ENCODE measurements at places on chromosomes 16 and 17.

DNA sequence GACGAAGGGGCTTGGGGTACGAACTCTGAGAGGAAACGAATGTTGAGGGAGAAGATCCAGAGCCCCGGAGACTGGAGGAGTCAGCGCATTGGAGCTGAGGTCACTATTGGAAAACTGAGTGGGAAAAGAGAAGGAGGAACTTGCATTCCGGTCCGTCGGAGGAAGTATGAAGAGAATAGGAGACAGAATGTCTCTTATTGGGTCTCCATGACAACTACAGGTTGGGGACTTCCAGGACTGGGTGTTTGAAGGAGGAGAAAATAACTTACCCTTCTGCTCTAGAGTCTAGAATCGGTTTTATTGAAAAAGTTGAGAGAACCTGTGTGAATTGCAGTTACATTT is 537 bp downstream of the GOSR1 start:
- H3K27me3 ChIP-seq = peaks cover 2% of the 10 kb centered on the region
- H3K36me3 ChIP-seq = peaks cover 10% of the 10 kb centered on the region
- peak overlapping the region; percentile 97 for H3K27ac ChIP-seq
- peak overlapping the region; percentile 98 for H3K4me3 ChIP-seq
- peaks cover 36% of the 10 kb centered on the region for H3K4me1 ChIP-seq
- DNase-seq = peak; percentile 11

GRCh38 chr16:86027373-86028126 is 128.6 kb downstream of the IRF8 start:
- no peaks in the 10 kb centered on the region for H3K36me3 ChIP-seq
- no peak overlapping the region for H3K4me3 ChIP-seq

- no peak overlapping the region for H3K27ac ChIP-seq
- H3K4me1 ChIP-seq = no peaks in the 10 kb centered on the region
- H3K4me3 ChIP-seq = no peak overlapping the region
- peaks cover 5% of the 10 kb centered on the region for H3K27me3 ChIP-seq
- no peaks in the 10 kb centered on the region for H3K36me3 ChIP-seq
- DNase-seq = no peak
Measured at GRCh38 chr16:67268136-67268579, 11.2 kb upstream of the PLEKHG4 start.

DNA sequence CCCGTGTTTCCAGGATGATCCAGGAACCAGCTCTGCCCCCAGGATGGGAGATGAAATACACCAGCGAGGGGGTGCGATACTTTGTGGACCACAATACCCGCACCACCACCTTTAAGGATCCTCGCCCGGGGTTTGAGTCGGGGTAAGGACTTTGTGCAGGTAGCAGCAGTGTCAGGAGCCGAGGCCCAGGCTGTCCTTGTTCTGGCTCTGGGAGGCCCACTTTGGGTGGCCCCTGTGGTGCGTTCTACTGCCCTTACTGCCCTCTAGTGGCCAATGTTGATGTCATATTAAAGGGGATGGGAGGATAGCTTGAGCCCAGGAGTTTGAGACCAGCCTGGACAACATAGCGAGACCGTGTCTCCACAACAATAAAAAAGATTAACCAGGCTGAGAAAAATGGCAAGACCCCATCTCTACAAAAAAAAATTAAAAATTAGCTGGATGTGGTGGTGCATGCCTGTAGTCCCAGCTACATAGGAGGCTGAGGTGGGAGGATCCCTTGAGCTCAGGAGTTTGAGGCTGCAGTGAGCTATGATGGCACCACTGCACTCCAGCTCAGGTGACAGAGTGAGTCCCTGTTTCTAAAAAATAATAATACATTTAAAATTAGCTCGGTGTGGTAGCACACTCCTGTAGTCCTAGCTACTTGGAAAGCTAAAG is 20.9 kb upstream of the CLEC18A start:
- H3K27me3 ChIP-seq = no peaks in the 10 kb centered on the region
- H3K4me3 ChIP-seq = no peak overlapping the region
- DNase-seq = peak; percentile 59
- H3K36me3 ChIP-seq = peaks cover 4% of the 10 kb centered on the region

GRCh38 chr17:77089124-77089490 is 51.7 kb upstream of the SEC14L1 start:
- peak overlapping the region; percentile 98 for H3K27ac ChIP-seq
- H3K4me3 ChIP-seq = peak overlapping the region; percentile 89
- H3K4me1 ChIP-seq = peaks cover 53% of the 10 kb centered on the region
- no peaks in the 10 kb centered on the region for H3K27me3 ChIP-seq
- H3K36me3 ChIP-seq = peaks cover 44% of the 10 kb centered on the region
- DNase-seq = peak; percentile 19

DNA sequence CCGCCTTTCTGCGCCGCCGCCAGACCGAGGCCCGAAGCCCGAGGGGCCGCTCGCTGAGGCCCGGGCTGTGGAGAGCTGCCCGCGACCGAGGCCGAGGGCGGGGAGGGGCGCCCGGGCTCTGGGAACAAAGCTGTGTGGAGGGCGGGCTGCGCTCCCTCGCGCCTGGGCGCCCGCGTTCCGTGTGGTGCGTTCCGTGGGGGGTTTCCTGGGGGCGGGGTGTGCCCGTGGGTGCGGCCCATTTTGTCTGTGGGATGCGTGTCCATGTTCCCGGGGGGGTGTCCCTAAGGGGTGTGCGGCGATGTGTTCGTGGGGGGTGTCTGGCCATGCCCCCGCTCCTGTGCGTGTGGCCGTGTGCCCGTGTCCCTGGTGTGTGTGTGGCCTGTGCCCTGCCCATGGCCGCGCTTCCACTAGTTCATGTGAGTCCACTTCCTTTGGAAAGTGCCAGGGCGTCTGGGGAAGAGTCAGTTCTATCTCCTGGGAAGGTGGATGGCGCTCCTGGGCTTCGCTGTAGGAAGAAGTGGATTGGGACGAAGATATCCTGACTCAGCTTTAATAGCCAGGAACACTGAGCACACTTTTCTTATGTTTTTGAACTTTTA is 520 bp downstream of the JPT2 start:
- H3K4me3 ChIP-seq = peak overlapping the region; percentile 95
- H3K27ac ChIP-seq = peak overlapping the region; percentile 79
- DNase-seq = peak; percentile 41
- H3K4me1 ChIP-seq = peaks cover 35% of the 10 kb centered on the region
- peaks cover 11% of the 10 kb centered on the region for H3K36me3 ChIP-seq
- no peaks in the 10 kb centered on the region for H3K27me3 ChIP-seq

- peak overlapping the region; percentile 92 for H3K27ac ChIP-seq
- H3K4me3 ChIP-seq = peak overlapping the region; percentile 41
Measured at GRCh38 chr17:80758481-80759376, 214.1 kb downstream of the RPTOR start.

DNA sequence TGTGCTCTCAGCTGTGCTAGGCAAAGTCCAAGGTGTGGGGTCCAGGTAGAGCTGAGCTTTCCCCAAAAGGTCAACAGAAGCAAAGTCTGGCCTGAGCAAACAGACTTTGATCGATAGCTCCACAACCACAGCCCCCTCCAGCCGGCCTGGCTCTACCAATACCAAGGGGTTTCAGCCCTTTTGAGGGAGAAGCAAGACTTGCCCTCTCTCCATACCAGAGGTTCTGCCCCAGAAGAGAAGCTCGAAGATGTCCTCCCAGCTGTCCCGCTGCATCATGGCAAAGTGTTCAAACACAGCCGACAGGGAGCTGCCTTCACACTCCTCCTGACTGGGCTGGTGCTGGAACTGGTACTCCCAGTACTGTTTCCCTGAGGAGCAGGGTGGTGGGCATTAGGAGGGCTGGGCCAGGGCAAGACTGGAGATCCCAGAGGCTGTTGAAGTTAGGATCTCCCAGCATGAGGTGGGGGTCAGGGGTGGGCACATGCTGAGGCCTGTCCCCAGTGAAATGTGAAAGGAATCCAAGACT is 1.7 kb downstream of the VTN start:
- peaks cover 17% of the 10 kb centered on the region for H3K4me1 ChIP-seq
- H3K36me3 ChIP-seq = peaks cover 7% of the 10 kb centered on the region
- no peaks in the 10 kb centered on the region for H3K27me3 ChIP-seq
- no peak overlapping the region for H3K4me3 ChIP-seq
- no peak for DNase-seq
- no peak overlapping the region for H3K27ac ChIP-seq

GRCh38 chr16:73848993-73849392 is 447.6 kb upstream of the PSMD7 start:
- H3K36me3 ChIP-seq = no peaks in the 10 kb centered on the region
- DNase-seq = no peak
- no peak overlapping the region for H3K27ac ChIP-seq
- no peak overlapping the region for H3K4me3 ChIP-seq
- H3K4me1 ChIP-seq = no peaks in the 10 kb centered on the region

- no peaks in the 10 kb centered on the region for H3K4me1 ChIP-seq
- no peak overlapping the region for H3K27ac ChIP-seq
- peaks cover 3% of the 10 kb centered on the region for H3K27me3 ChIP-seq
- H3K36me3 ChIP-seq = no peaks in the 10 kb centered on the region
- no peak overlapping the region for H3K4me3 ChIP-seq
- DNase-seq = no peak
Measured at GRCh38 chr16:47917118-47917517, 238.7 kb downstream of the ABCC12 start.

DNA sequence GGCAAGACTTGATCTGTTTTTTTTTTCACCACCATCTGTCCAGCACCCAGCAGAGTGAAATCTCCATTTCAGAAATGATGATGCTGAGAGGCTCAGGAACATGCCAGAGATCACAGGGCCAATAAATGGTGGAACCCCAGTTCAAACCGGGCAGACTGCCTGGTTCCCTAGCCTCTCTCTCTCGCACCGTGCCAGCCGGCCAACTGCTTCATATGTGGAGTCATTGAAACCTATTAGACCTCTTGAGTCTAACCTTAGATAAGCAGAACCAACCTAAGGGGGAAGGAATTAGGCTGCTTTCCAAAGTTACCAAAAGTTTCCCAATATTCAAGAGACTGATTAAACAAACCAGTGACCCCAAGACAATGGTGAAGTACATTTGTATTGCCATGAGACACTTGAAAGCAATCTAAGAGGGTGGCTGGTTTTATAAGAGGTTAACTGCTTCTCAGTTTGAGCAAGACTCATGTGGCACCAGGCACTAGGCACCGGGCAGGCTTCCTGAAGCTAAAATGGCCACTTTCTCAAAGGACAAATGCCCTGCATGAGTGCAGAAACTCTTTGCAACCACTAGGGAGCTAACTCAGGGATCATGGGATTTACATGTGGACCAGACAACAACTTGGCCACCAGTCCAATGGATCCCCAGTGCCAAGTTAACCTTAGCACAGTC is 18.4 kb downstream of the TOX3 start:
- no peaks in the 10 kb centered on the region for H3K36me3 ChIP-seq
- H3K27me3 ChIP-seq = no peaks in the 10 kb centered on the region
- no peak overlapping the region for H3K4me3 ChIP-seq

DNA sequence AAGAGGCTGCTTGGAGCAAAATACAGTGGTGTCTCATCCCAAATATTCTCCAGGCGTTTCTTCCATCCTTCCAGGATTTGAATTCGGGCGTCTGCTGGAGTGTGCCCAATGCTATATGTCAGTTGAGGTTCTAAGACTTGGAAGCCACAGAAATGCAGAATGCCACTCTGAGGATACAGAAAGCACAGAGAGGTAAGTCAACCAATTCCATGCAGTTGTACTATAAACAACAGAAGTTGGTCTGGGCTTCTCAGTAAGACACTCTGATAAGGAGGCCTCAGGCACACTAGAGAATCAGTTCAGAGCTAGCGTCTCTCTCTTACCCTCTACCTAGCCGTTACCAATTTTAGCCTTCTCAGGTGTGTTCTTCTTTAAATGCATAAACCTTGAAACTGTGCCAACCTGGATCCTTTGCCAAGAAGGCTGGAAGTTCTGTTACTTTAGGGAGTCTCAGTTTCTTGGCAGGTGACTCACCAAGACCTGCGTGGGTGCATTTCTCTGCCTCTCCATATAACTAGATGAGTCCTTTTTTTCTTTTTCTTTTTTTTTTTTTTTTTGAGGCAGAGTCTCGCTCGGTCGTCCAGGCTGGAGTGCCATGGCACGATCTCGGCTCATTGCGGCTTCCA is 15.1 kb downstream of the NQO1 start:
- H3K4me3 ChIP-seq = no peak overlapping the region
- no peak for DNase-seq
- no peaks in the 10 kb centered on the region for H3K27me3 ChIP-seq
- no peaks in the 10 kb centered on the region for H3K36me3 ChIP-seq

DNA sequence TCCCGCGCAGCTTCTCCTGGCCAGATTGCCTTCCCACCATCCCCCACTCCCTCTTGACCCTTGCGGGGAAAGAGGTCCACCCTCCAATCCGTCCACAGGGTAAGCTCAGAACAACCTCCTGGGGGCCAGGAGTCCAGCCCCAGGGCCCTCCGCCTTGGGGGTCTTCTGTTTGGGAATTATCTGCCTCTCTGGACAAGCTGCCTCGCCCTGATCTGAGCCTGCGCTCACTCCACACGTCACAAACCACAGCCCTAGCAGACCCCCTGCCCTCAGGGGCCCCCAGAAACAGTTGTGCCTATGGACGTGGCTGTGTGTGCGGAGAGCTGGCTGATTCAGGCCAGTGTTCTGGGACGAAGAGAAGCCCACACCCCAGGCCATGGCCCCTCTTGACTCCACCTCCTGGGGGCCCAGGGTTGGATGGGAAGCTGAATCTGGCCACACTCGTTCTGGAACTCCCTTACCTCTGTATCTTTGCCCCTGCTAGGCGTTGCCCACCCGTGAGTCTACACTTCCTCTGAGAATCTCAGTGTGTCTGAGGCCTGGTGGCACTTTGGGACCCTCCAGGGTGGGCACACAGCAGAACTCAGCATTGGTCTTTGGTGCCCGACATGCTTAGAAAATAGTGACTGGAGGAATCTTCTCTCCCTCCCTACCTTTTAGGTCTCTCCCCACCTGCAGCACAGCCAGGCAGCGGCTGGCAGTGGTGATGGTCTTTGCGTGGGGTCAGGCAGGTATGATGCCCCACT is 119.9 kb upstream of the SMURF2 start:
- no peak for DNase-seq
- H3K27ac ChIP-seq = no peak overlapping the region
- H3K4me1 ChIP-seq = peaks cover 36% of the 10 kb centered on the region
- peaks cover 9% of the 10 kb centered on the region for H3K27me3 ChIP-seq
- H3K4me3 ChIP-seq = peak overlapping the region; percentile 30

DNA sequence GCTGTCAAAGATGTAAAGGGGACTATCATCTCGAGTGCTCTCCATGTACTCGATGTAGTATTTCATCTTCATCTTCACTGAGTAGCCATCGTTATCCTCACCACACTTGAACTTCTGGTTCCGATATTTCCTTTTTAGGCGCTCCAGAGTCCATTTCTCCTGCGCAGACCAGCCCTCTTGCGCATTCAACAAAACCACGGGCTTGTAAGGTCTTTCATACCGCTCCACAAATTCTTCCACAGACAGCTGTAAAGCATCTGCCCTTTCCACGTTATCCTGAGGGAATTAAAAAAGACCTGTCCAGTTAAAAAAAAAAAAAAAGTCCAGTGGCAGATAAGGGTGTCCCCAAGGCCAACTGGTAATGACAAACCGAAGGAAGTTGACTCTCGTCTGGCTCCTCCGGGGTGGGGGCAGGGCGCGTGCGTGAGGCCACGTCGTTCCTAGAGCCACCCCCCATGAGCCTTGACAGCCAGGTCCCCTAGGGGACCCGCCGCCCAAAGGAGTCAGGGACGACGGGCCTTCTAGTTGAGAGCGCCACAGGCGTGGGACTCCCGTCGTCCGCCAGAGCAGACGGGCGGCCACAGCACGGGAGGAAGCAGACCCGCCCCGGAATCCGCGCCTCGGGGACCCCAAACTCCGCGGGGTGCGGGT is 701 bp downstream of the JMJD6 start:
- peak overlapping the region; percentile 96 for H3K4me3 ChIP-seq
- peaks cover 64% of the 10 kb centered on the region for H3K4me1 ChIP-seq
- H3K36me3 ChIP-seq = peaks cover 59% of the 10 kb centered on the region
- H3K27me3 ChIP-seq = no peaks in the 10 kb centered on the region
- peak; percentile 81 for DNase-seq

GRCh38 chr17:74921026-74921681 is 1.9 kb downstream of the USH1G start:
- H3K4me3 ChIP-seq = no peak overlapping the region
- peaks cover 9% of the 10 kb centered on the region for H3K4me1 ChIP-seq
- peaks cover 42% of the 10 kb centered on the region for H3K27me3 ChIP-seq
- H3K27ac ChIP-seq = no peak overlapping the region
- no peak for DNase-seq

Data from activated naive CD4-positive, alpha-beta T cell treated with anti-CD3 and anti-CD28 coated beads for 36 hours (primary cell).